ENCODE measurements at places on chromosomes 12 and 14. TPM values are rescaled to one million over a fixed set of nuclear protein-coding genes. Genes with fewer than 3 reads are reported as not detected.

- DNase-seq, result no peak
These were observed 186.2 kb downstream of the SNAPC1 start for GRCh38 chr14:61948376-61948775.

DNA sequence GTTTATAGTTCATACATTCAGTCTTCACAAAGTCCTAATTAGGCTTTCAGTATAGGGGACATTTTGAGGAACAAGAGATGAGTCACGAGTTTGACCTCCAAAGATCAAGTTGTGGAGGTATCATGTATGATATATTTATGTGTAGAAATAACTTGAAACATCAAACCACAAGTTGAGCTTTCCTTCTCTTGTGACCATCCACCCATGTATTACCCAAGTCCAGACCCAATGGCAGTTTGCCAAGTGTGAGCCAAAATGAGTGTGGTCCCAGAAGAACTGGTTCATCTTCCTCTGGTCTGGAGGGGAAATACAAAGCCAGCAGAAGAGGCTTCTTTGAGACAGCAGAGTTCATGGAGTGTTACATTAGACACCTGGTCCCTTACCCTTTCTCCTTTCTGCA, 104.9 kb downstream of the ATP23 start:
- DNase-seq, result no peak

GRCh38 chr12:88579601-88580050, 645 bp downstream of the KITLG start:
- no peak for DNase-seq

RGS6 gene
- 0.54 TPM for total RNA-seq

GPRC5D gene
- not detected for total RNA-seq

DNA sequence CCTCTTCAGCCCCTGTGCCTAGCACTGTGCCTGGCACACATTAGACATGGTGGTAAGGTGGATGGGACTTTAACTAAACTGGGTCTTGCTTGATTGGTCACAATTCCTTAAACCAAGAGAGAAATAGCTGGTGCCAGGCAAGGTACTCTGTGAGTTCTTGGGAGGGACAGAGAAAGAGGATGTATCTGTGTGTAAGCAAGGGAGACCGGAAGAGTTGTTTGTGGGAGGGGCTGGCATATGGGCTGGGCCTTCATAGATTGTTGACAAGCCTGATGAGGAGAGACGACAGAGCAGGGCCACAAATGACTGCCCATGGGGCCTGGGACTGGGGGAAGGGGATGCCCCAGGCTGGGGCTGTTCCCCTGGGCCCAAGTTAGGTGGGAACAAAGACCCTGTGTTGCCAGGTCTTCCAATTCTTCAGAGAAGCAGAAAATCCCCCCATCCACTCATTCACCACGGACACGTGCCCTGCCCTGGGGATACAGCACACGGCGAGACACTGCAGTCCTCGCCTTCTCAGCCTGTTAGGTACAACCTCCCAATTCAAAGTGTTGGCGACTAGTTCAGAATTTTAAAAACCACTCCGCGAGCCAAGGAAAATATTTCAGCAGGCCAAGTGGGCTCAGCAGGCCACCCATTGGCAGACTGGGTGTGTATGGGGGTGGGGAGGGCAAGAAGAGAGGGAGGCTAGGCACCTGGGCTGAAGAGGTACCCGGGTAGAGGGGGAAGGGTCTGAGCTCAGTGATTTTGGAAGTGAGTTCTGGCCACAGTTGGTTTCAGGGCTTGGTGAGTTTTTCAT, 11.4 kb upstream of the CYP46A1 start:
- DNase-seq, result peak; percentile 13
